PC-3 (cell line): ENCODE measurements at places on chromosomes 3 and 15.

- no peak overlapping the region for H3K4me3 ChIP-seq
- H3K36me3 ChIP-seq = no peaks in the 10 kb centered on the region
- H3K27me3 ChIP-seq = no peaks in the 10 kb centered on the region
- no peak overlapping the region for H3K27ac ChIP-seq
- DNase-seq = no peak
- no peaks in the 10 kb centered on the region for H3K4me1 ChIP-seq
These were observed 46.6 kb upstream of the GOLGA8J start for GRCh38 chr15:30036036-30036703.

DNA sequence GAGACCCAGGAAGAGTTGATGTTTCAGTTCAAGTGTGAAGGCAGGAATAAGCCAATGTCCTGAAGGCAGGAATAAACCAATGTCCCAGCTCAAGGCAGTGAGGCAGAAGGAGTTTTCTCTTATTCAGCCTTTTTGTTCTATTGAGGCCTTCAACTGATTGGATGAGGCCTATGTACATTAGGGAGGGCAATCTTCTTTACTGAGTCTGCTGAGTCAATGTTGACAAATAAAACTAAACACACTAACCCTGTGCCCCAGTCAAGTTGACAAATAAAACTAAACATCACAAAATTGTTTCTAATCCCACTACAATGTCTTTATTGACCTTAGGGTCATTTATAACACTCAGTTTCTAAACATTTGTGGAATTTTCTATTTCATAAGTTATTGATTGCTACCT lies 100.0 kb downstream of the CACNA2D3 start:
- no peaks in the 10 kb centered on the region for H3K36me3 ChIP-seq
- H3K27ac ChIP-seq = no peak overlapping the region
- H3K4me3 ChIP-seq = no peak overlapping the region
- no peaks in the 10 kb centered on the region for H3K4me1 ChIP-seq
- peaks cover 7% of the 10 kb centered on the region; the same call in 1 of the 2 replicates for H3K27me3 ChIP-seq

DNA sequence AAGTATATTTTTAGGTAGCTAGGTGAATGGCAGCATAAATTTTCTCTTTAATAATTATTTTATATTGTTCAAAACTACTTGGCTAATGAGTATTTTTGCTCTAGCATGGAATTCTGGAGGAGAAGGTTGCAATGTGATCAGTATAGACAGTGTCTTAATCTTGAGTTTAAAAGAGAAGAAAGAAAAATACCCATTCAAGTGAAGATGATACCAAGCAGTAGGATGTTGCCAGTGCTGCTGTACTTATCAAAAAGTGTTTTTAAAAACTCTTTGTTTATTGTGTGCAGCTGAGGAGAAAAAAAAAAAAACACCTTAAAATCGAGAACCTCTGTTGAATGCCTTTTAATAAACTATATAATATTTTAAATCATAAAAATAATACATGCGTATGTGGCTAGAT lies 47.9 kb downstream of the STT3B start:
- DNase-seq = no peak
- H3K4me1 ChIP-seq = no peaks in the 10 kb centered on the region
- no peak overlapping the region for H3K4me3 ChIP-seq
- H3K36me3 ChIP-seq = peaks cover 37% of the 10 kb centered on the region
- no peak overlapping the region for H3K27ac ChIP-seq

DNA sequence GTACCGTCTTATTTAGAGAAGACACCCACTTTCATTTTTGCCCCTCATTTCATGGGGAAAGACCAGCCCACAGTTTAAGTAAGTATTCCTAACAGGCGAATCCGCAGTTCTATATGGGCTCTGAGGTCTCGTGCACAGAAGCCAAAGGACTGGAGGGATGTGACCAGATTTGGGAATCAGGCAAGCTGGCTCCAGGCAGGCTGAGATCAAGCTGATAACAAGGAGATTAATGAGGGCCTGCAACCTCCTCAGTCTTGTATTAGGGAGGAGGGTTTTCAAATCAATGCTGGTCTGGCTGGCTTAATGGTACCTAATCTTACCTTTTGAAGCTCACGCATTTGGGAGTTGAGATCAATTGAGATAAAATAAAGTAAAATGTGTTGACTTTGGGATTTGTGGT lies 15.3 kb downstream of the ST8SIA2 start:
- no peak overlapping the region for H3K4me3 ChIP-seq
- no peak overlapping the region for H3K27ac ChIP-seq
- H3K27me3 ChIP-seq = peaks cover 63% of the 10 kb centered on the region
- H3K36me3 ChIP-seq = no peaks in the 10 kb centered on the region
- no peaks in the 10 kb centered on the region for H3K4me1 ChIP-seq
- no peak for DNase-seq

DNA sequence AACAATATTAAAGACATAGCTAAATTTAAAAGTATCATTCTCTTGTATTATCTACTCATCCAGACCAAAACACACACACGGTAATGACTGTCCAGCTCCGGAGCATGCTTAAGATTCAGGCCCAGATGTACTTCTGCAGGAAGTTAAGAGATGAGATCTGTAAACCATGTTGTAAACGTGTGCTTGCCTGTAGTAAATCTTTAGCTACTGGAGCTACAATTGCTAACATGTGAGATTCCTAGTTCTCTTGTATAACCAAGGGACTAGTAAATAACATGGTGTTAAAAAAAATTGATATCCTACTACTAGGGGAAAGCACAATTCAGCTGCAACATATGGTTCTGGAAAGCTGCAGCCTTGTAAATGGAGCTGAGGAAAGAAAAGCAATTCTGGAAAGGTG lies 651.7 kb upstream of the CCDC54 start:
- H3K4me3 ChIP-seq = no peak overlapping the region
- no peak for DNase-seq
- H3K27me3 ChIP-seq = no peaks in the 10 kb centered on the region
- peaks cover 27% of the 10 kb centered on the region for H3K4me1 ChIP-seq
- no peak overlapping the region for H3K27ac ChIP-seq

- H3K4me1 ChIP-seq = no peaks in the 10 kb centered on the region
- no peaks in the 10 kb centered on the region for H3K36me3 ChIP-seq
- DNase-seq = peak; percentile 80
- no peak overlapping the region for H3K4me3 ChIP-seq
- H3K27me3 ChIP-seq = no peaks in the 10 kb centered on the region
These were observed 21.8 kb upstream of the POU1F1 start for GRCh38 chr3:87298111-87298718.

GRCh38 chr15:49382394-49382793 lies 40.6 kb upstream of the FGF7 start:
- H3K4me3 ChIP-seq = no peak overlapping the region
- DNase-seq = no peak
- H3K27me3 ChIP-seq = no peaks in the 10 kb centered on the region

- H3K27ac ChIP-seq = no peak overlapping the region
- DNase-seq = no peak
- no peaks in the 10 kb centered on the region for H3K4me1 ChIP-seq
- no peaks in the 10 kb centered on the region for H3K36me3 ChIP-seq
- no peaks in the 10 kb centered on the region for H3K27me3 ChIP-seq
These were observed 16.6 kb upstream of the GYG1 start for GRCh38 chr3:148974726-148975125.

DNA sequence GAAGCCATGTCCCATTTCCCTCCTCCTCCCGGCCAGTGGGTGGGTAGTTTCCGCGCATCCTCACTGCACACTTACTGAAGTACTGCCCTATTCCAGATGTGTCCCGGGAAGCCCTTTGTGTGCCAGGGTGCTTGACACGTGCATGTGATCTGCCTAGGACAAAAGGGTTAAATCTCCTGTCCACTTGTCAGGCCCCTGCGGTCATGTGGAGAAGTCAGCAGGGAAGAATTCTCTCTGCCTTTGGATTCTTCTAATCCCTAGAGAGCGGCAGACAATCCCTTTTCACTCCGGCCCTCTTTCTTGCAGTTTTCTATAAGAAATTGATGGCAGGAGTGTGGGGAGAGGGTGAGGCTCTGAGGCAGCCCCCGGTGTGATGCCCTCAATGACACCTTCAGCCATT lies 19.8 kb downstream of the ST8SIA2 start:
- H3K27ac ChIP-seq = no peak overlapping the region
- H3K4me3 ChIP-seq = no peak overlapping the region
- H3K27me3 ChIP-seq = peaks cover 88% of the 10 kb centered on the region
- DNase-seq = no peak

GRCh38 chr3:159726231-159726964 lies 262.2 kb upstream of the IL12A start:
- H3K27me3 ChIP-seq = no peaks in the 10 kb centered on the region
- peak; percentile 97 for DNase-seq
- H3K36me3 ChIP-seq = no peaks in the 10 kb centered on the region
- peaks cover 42% of the 10 kb centered on the region for H3K4me1 ChIP-seq
- H3K4me3 ChIP-seq = peak overlapping the region; percentile 33; the same call in 1 of the 2 replicates

- no peak overlapping the region for H3K27ac ChIP-seq
- H3K36me3 ChIP-seq = no peaks in the 10 kb centered on the region
- H3K27me3 ChIP-seq = no peaks in the 10 kb centered on the region
- no peaks in the 10 kb centered on the region for H3K4me1 ChIP-seq
- no peak overlapping the region for H3K4me3 ChIP-seq
These were observed 85.6 kb downstream of the PDCD6IP start for GRCh38 chr3:33883951-33884561.

- H3K4me1 ChIP-seq = peaks cover 12% of the 10 kb centered on the region
- no peaks in the 10 kb centered on the region for H3K27me3 ChIP-seq
- H3K36me3 ChIP-seq = no peaks in the 10 kb centered on the region
These were observed at the start of gene CAMP for GRCh38 chr3:48222616-48223513. Gene CAMP (plus strand): TSS chr3:48223495. CDS start chr3:48223512, 17 bp downstream.

DNA sequence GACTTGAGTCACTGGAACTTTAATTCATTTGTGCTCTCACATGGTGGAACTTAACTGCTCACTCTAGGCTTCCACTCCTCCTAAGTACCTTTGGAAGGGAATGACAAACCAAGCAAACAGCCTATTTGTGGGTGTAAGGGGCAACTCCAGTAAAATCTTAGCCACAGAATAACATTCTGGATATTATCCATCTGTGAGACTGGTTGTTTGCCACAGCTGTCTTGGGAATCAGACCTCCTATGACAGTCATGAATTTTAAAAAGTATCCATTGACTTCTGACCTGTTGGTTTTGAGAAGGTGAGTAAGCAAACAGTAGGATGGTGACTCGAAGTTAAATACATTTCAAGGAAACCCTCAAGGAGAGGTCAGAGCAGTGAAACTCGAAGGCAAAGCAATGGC lies 147.3 kb upstream of the CDIN1 start:
- H3K36me3 ChIP-seq = no peaks in the 10 kb centered on the region
- H3K4me3 ChIP-seq = no peak overlapping the region
- no peaks in the 10 kb centered on the region for H3K27me3 ChIP-seq
